ENCODE measurements at places on chromosomes 2 and 18.

DNA sequence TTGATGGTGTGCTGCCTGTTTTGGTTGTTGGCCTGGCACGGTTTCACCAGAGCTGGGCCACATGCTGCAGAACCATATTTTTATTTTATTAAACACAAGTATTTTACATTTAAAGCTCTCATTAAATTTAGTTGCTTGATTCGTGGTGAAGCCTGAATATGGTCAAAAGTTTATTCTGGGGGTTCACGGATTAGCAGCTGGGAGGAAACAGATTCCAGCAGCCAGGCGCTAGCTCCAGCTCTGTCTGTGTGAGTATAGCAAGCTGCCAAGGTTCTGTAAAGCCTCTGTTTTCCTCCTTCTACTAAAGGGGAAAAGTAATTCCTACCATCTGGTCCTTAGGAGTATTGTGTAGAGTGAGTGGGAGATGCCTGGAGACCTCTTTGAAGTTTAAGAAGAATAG is 22.5 kb downstream of the GATA6 start:
- DNase-seq, result peak; percentile 57

- no peak for DNase-seq
Measured at GRCh38 chr2:96963316-96963715, 23.1 kb downstream of the FAM178B start.

DNA sequence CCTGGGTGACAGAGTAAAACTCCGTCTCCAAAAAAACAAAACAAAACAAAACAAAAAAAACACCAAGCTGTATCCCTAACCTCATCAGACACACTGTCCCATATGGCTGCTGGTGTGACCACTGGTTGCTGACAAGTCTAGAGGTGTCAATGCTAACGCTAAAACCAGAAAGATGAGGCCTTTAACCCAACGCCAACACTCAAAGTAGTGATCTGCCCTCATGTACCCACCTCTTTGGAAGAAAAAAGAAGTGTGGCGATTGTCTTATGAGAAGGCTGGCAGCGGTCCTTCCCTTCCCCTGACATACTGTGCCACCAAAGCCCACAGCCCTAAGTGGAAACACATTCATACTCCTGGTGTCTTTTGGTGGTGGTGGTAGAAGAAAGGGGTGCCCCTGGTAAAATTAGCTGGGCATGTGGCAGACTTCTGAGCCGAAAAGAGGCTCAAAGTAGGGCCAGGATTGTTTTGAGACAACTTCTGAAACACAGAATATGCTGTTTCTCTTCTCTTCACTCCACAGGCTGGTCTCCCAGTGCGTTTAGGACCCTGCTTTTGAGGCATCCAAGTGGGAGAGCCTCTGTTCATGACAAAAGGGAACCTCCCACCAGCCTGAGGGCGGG is 9.8 kb downstream of the SERTAD2 start:
- DNase-seq, result no peak

- no peak for DNase-seq
Measured at GRCh38 chr2:32683520-32684086, 55.8 kb downstream of the TTC27 start.

- DNase-seq, result no peak
Measured at GRCh38 chr18:68734308-68734707, 19.4 kb upstream of the TMX3 start.

DNA sequence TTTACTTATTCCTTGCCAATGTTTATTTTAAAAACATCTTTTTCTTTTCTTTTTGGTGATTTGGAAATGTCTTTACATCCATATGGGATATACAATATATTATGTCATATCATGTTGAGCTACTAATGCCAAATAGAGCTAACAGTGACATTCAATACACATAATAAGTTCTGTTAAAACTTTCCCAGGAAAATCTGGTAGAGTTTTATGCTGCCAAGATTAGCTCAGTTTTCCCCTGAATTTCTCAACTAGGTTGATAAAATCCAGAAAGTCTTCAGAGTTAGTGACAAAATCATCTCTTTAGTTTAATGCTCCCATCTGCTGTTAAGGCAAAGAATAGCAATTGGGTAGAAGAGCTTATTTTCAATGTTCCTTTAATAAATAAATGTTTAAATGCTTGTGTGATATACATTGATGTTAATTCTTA is 9.9 kb downstream of the COL3A1 start:
- DNase-seq, result no peak

- DNase-seq, result no peak
Measured at GRCh38 chr2:156115338-156115737, 217.2 kb downstream of the NR4A2 start.
